GM18507 (cell line): ENCODE measurements at places on chromosomes 3 and 15.

- no peak for DNase-seq
These were observed 1.4 kb downstream of the GPR149 start for GRCh38 chr3:154428286-154429206.

- DNase-seq, result no peak
These were observed 66.4 kb upstream of the GOLIM4 start for GRCh38 chr3:168162172-168162571.

DNA sequence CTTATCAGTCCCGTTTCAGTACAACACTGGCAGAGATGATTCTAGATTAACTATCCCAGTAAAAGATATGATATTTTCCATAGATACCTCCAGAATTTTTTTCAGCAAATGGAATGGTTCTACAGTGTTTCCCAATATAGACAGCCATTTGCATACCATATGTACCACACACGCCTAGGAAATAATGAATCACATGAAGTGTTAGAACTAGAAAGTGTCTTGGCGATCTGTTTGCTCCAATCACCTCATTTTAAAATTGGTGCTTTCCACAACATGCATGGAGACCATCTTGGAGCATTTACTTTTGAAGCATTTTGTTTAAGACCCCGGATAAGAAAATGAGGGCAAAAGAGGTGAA is 2.0 kb downstream of the C2CD4A start:
- no peak for DNase-seq

DNA sequence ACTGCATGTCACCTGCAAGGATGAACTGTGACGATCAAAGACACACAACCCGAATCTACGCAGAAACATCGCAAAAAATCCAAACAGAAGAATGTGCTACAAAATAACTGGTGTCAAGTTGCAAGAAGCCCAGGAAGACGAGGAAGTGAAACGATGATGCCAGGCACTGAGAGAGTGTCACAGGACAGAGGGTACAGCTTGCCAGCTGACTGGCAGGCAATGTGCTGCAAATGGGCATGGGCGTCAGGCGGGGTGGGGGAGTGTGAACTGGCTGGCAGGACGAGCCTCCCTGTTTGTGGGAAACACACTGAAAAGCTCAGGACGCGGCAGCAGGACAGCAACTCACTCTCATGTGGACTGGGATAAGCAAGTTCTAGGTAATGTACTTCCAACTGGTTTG is 28.9 kb upstream of the OCA2 start:
- no peak for DNase-seq

- no peak for DNase-seq
These were observed 201.4 kb downstream of the UBE3A start for GRCh38 chr15:25237291-25237978.

DNA sequence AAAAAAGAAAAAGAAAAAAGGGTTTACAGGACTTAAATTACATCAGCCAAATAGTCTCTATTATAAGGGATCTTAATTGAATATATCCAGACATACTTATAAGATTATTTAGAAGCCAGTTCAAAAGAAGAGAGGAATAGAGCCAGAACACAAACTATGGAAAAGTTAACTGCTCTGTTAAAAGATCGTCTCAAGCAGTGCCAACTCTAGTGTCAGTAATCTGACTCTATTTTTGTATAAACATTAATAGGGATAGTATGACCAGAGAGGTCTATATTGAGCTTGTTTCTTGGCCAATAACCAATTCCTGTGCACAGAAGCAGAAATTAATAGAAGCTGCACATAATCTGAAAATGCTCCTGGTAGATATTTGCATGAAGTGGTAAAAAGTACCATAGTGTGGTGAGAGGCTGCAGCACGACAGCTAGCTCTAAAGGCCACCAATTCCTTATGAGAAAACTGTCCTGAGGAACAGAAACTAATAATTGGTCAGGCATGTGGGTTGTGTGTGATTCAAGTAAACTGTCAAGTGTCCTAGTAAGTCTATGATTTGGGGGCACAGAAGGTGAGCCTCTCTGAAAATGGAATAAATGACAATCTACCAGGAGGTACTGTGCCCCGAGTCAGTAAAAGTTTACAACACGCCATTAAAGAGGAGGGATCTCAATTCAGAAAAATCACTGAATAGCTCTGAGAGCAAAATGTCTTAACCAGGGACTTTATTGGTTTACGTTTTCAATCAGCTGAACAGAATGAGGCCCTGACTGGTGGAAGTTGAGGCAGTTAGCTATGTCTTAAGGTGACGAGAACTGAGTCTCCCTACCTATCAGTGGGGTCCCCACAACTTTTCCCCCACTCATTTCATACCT is 51.5 kb upstream of the NANOGP8 start:
- DNase-seq, result peak; percentile 29
